B cell (primary cell): ENCODE measurements at places on chromosomes 16 and 17. TPM values are rescaled to one million over a fixed set of nuclear protein-coding genes. Genes with fewer than 3 reads are reported as not detected.

- H3K27ac ChIP-seq = no peak overlapping the region
- DNase-seq = no peak
- H3K4me3 ChIP-seq = no peak overlapping the region
- peaks cover 1% of the 10 kb centered on the region for H3K36me3 ChIP-seq
These were observed 179.1 kb upstream of the CHMP6 start for GRCh38 chr17:80812362-80813088.

DNA sequence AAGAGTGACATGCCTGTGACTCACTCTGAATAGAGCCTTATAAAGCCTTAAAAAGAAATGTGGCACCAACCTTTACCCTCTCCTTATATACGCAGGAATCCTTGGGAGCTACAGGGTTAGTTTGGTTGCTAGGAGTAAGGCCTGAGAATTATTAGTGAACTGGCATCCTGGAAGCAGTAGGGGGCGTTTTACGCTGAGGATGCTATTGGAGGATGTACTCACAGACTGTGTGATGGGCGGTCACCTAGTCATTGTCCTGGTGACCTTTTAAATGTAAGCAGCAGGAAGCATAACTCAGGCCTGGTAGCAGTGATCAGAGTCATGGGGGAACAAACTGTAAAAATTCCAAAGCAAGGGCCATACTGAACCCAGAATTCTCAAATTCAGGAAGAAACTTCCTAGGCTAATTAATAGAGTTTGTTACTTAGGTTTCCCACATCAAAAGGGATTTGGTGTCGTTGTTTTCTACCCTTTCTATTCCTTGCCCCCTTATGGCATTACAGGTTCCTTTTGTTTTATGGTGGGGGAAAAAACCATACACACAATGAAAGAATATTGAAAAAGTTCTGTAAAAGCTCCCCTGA is 153.8 kb downstream of the SNX11 start:
- H3K36me3 ChIP-seq = no peaks in the 10 kb centered on the region
- no peaks in the 10 kb centered on the region for H3K4me1 ChIP-seq
- no peak for DNase-seq
- no peak overlapping the region for H3K27ac ChIP-seq
- no peak overlapping the region for H3K4me3 ChIP-seq
- no peaks in the 10 kb centered on the region for H3K27me3 ChIP-seq

The FBXW10B gene
- 0.07 and 0.10 TPM in 2 replicates for polyA plus RNA-seq

The SNTB2 gene
- 2.9 and 3.8 TPM in 2 replicates for polyA plus RNA-seq

The SLFN11 gene
- polyA plus RNA-seq = 11.3 and 18.7 TPM in 2 replicates

The TMC5 gene
- not detected in 2 replicates for polyA plus RNA-seq
